ENCODE measurements at places on chromosomes 7 and 10.

DNA sequence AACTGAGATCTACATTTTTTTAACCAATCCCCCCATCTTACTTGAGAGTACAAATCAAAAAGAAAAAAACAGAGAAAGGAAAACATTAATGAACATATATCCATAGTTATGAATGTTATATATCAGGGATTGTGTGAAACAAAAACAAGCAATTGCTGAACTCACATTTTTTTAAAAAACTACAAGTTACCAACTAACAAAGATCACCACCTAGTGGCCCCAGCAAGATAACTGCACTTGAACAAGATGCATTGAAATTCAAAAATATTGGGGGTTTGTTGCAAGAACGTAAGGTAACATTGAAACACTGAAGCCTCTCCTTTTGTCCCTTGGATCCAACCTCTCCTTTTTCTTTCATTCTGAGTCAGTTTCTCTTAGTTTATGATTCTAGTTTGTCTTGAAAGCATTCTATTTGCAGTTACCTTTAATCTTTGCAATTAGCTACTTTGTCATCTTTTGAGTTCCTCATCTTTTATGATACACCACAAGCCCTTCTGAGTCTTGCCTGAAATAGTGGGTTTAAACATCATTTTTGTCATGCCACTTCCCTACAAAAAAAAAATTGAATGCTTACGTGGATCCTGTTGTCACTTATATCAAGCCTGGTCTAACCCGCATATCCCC, 87.3 kb upstream of the TES start:
- no peak for DNase-seq

- no peak for DNase-seq
Observed at GRCh38 chr7:5419539-5420066, 4.0 kb downstream of the TNRC18 start.

DNA sequence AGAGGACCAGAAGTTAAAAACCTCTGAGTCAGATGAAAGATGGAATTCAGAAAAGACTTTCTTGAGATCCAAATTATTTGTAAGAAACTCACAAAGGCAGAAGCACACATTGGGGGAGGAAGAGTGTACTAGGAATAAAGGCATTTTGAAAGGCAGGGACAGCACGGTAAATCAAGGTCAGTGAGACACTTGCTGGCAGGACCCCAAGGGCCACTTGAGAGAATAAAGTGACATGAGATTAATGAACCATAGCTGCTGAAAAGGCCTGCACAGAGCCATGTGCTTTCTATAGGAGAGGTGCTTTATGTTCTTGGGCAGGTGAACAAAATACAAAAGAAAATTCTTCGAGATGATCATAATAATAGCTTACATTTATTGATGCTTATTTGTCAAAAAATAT, 929.9 kb upstream of the MBL2 start:
- no peak for DNase-seq

- DNase-seq, result no peak
Observed at GRCh38 chr10:92811986-92812385, 36.3 kb upstream of the EXOC6 start.

DNA sequence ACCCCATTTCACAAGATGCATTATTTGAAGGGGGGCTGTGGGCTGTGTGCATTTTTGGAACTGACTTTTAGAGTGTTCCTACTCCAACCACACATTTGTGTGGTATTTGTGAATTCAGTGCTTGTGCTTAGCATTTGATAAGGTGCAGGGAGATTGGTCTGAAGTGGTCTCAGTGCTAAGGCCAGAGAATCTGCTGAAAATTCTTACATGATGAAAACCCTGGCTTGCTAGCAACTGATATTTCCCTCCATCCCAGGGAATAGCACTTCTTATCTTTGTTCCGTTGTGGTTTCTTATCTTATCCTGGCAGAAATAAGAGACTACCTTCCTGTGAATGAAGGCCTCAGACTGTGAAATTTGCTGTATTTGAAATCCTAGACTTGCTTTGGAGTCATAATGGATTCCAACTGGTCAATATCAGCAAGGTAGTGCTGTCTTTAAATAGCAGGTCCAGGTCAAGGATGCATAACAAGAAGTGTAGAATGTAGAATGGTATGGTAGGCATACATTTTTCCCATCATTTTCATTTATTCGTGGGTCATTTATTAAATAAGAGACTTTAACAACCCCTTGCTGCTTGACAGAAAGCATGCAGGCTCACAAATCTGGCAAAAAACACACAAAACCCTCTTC, 986.9 kb downstream of the REEP3 start:
- DNase-seq, result no peak

DNA sequence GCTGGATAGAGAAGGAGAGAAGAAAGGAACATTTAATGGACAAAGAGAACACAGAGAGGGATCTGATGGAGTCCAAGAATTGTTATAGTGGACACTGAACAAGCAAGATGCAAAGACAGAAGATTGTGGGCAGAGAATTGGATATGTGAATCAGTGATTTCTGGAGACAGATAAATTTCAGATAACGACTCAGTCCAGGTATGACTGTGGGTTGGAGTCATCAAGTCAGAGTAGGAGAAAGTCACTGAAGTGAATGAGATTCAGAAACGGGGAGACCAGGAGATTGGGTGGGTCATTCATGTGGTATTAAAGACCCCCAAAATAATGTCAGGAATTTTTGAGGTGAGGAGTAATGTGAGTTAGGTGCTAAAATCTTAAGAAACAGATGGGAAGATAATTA, 23.0 kb downstream of the ASB4 start:
- no peak for DNase-seq

DNA sequence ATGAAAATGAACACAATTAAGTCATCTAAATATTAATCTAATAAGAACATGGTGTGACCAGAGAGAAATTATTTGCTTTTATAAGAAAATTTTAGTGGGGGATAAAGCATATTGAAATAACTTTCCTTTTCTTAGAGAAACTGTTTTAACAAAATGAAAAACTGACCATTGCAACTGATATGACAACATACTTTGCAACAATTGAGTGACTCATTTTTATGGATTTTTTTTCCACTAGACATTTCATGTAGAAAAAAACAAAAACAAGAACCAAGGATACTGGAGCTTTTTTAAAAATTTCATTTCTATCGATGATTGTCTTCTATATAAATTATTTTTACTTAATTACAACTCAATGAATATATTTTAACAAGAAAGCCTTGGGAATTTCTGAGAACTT, 90.0 kb downstream of the C1GALT1 start:
- no peak for DNase-seq

- no peak for DNase-seq
Observed at GRCh38 chr10:110029450-110029849, 21.7 kb downstream of the ADD3 start.

GRCh38 chr7:48971173-48971572, 46.8 kb downstream of the CDC14C start:
- no peak for DNase-seq

DNA sequence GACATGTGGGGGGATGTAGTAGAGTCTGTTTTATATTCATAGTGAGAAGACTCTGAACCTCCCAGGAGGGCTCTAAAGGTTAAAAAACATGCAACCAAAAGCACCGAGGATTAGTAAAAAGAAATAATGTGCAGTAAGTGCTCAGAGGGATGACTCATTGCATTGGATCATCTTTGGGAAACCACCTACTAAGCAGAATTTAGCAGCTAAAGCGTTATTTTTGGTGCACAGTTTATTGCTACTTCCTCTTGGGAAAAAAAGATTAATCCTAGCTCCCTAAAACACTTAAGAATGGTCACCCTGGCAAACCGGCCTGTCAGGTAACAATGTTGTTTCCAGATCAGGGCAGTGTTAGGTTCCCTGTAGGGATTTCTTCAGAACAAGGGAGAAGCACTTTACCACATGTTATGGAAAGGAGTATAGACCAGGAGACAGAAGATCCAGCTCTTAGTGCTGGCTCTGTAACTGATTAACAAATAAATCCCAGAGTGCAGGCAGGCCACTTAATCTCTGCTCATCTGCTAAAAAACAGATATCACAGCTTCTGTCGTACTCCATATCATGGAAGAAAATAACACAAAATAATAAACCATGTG, 44.8 kb upstream of the FAM133B start:
- DNase-seq, result no peak

GRCh38 chr7:18693406-18693805, 197.9 kb downstream of the HDAC9 start:
- DNase-seq, result no peak

GRCh38 chr10:62584731-62585130, 210.6 kb downstream of the ZNF365 start:
- no peak for DNase-seq

GRCh38 chr10:77859865-77860282, 66.7 kb downstream of the DLG5 start:
- DNase-seq, result no peak

DNA sequence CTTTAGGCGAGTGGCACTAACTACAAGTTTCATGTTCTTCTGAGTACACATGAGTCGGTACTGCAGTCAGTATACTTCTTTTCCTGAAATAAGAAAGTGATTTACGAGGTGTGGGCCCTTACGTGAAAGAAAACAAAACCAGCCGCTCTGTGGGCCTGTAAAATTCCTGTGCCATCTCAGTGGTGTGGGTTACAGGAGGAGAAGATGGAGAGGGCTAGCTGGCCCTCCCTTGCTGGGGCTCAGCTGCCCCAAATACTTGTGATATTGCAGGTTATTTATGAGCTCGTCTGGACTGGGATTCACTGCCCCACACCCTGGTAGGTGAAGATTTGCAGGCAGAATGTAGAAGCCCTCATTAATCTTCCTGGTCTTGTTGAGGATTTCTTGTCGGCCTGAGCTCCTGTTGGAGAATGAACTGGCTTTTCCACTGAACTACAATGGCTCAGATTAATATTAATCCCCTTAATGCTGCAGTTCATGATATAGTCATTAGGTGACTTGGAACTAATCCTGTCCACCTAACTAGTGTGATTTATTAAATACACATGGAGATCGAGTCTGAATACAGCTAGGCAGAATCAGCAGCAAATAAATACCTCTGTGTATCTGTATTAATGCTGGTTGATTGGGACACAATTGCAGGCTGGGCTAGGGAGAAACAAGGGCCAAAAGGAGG, 68.0 kb downstream of the GBF1 start:
- no peak for DNase-seq

DNA sequence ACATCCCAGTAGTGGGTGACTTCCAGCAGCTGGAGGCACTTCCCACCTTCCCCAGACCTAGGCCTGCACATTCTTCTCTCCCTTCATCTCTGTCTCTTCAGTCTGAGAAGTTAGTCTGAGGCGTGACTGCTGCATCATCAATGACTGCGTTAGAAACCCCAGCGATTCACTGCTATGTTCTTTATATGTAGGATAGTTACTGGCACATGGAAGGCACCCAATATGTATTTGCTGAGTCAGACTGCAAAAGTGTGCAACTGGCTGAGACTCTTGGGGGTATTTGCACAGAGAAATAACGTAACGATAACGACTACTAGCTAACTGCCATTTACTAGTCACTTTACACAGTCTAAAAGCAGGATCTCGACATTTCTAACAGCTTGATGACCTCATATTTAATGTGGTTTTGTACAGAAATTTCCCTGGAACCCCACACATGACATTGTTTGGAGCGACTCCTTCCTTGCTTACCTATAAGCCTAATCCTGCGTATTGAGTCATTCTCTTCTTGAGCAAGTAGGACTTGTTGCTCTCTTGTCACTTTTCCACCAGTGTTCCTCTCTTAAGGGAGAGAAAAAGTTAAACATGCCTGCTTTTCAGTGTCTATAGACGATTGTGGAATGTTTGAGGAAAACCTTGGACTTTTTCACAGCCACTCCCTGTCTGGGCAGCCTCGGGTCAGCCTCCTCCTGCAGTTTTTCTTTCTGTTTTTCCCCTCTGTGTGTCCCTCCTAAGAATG, 45.5 kb downstream of the THNSL1 start:
- no peak for DNase-seq

DNA sequence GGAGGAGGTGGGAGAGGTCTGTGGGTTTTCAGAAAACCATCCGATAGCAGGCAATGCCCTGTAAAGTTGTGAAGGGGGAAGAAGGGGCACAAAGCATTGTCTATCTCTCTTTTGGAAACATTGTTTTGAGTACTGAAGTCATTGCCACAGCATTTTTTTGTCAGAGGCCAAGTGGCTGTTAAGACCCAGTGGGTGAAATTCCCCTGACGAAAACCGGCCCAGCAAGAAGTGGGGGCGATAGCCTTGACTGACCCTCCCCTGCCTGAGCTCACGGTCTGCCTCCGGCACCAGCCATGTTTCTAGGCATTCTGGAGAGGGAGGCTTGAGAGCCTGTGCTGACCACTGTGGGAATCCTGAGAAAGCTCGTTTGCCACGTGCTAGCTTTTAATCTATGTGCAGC, 144.7 kb downstream of the RPS24 start:
- DNase-seq, result no peak

GRCh38 chr7:141648276-141649114, 53.5 kb downstream of the DENND11 start:
- no peak for DNase-seq

DNA sequence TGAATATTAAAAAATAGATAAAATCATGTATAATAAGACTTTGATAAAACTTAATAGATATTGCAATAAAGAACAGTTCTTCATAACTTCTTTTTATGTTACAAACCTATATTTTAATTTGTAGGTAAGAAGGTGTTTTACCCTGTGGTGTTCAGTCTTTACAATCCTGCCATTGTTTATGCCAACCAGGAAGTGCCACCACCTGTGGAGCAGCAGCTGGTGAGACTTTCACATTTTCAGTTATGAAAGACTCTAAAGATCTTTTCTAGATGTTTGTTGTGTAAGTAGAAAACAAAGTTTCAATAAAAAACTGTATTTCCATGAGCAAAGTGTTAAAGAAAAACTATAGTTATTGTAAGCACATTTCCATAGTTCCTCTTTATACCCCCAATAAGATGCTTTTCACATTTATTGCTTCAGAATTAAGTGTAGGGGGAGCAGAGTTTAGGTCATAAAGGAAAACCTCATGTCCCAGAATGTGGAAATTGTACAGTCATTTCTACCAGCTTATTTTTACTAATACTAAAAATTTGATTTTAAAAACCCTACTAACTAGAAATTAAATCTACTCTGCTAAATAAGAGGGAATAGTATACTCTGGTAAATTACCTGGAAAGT, 28.7 kb downstream of the CSGALNACT2 start:
- no peak for DNase-seq
